ENCODE measurements at places on chromosomes 5 and 9.

GRCh38 chr5:112385566-112385965, 33.5 kb downstream of the EPB41L4A start:
- DNase-seq, result no peak

GRCh38 chr9:130745829-130746228, 52.2 kb downstream of the EXOSC2 start:
- DNase-seq, result no peak

GRCh38 chr9:75132244-75132643, 43.9 kb downstream of the OSTF1 start:
- no peak for DNase-seq

DNA sequence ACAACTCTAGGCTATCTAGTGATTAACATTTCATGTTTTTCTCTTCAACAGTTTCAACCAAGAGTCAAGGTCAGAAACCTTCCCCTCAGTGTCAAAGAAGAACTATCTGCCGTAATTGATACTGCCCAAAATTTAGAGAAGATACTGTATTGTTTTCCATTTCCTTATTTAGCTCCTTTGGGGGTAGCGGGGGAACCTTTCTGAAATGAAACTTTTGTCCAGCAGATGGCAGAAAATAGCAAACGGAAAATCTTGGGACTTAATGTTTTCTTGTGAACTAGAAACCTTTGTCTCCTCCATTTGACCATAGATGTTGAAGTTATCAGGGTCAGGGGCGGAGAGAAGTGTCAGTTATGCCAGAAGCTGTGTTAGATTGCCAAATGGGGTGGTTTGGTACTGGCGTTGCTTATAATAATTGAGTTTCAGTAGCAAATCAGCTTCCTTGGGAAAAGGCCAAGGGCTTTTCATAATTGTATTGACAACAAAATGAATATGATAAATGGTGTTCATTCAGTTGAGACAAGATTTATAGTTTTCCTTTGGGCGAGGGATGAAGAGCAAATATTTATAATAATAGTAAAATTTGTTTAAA, 101.7 kb upstream of the TLX3 start:
- DNase-seq, result peak; percentile 30

DNA sequence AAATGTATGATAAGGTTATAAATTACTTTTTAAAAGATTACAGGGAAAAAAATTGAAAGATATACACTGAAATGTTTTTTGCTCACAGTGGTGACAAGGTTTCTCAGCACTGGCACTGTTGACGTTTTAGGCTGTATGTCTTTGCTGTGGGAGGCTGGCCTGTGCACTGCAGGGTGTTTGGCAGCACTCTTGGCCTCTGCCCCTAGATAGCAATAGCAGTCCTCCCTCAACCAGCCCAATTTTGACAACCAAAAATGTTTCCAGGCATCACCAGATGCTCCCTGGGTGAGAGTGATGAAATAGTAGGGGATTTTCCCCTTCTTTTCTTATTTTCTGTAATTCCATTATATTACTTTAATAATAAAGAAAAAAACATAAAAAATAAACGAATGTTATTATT, 3.3 kb downstream of the CD274 start:
- no peak for DNase-seq

- DNase-seq, result no peak
Measured at GRCh38 chr9:85020791-85021190, 351.3 kb downstream of the NTRK2 start.

Data from T47D (cell line).